Right ventricle myocardium inferior (tissue), 1 donor: ENCODE measurements at places on chromosomes 3 and 15.
A peak's percentile ranks its signal among the peaks of the same experiment; 100 is the strongest.

DNA sequence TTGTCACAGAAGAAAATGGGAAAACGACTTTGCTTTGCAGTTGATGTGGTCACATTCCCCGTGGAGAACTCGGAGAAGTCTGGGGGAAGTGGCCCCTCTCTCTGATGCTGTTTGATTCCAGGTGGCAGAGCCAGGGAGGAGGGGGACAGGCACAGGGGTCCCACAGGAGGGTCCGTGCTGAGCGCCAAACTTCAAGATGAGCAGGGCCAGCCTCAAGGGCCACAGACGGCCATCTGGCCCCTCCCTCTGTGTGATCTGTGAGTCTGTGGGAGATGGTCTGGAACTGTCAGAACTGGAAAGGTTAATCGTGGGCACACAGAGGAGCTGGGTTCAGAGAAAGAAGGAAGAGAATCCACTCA lies 23.1 kb upstream of the CORO2B start:
- DNase-seq = no peak

- DNase-seq = peak; percentile 53
Observed at GRCh38 chr15:34436126-34436955, 1.3 kb downstream of the GOLGA8A start.

DNA sequence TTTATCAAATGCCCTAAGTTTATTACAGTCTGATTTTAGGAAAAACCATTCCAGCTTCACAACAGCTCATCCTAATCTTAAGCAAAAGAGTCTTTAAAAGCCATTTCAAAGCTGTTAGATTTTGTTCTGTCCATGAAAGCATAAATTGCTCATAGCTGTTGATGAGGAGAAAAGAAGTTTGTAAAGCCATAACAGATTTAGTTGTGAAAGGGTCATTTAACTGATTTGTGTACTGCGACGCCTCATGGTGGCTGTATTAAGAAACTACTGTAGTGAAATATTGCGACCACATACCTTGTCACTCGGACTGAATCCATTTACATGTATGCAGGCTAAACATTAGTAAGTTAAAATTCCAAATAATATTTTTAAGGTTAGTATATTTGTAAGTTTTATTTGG lies 20.9 kb downstream of the BBX start:
- no peak for DNase-seq

DNA sequence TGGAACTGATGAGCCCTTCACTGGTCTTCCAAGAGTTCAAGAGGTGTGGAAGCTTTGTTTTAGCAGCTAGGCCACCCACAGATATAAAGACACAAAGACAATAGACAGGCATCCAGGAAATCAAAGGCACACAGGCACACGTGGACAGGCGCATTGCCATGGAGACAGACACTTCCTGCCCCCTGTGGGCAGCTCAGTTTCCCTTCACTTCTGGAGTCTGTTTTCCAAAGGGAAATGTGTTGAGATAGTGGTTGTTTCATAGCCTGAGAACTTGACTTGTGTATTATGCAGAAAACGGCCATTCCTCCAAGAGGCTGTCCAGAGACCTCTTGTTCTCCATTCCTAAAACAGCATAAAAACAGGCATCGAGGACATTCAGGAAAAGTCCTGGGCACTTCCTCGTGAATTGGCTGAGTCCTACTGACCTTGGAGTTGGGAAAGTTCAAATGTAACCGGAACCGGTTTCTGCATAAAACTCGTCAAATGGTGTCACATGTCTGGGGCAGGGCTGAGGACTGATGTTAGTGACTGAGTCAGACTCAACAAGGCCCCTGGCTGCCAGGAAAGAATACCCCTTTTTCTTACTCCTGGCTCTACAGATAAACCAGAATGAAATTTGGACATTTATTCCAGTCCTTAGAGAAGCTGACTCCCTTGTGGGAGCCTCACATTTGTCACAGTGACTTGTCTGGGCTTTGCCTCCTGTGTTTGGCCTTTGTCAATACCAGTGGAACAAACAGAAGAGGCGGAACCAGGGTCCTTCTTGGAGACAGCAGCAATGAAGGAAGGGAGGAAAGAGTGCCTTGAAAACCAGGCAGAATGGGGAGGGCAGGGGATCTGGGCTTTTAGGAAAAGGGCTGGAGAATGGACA lies 1.3 kb downstream of the ALPK3 start:
- DNase-seq = no peak

- DNase-seq = no peak
Observed at GRCh38 chr3:103786296-103786695, 1351.5 kb downstream of the ZPLD1 start.

GRCh38 chr3:39317571-39318169 lies 11.8 kb upstream of the CCR8 start:
- DNase-seq = no peak
